Vagina (tissue), 2 donors: ENCODE measurements at places on chromosomes 6 and 20. TPM values are rescaled to one million over a fixed set of nuclear protein-coding genes. Genes with fewer than 3 reads are reported as not detected.
A peak's percentile ranks its signal among the peaks of the same experiment; 100 is the strongest.

- no peak overlapping the region for H3K4me3 ChIP-seq
- no peaks in the 10 kb centered on the region for H3K36me3 ChIP-seq
- DNase-seq, result no peak
- H3K4me1 ChIP-seq, result no peaks in the 10 kb centered on the region
- no peak overlapping the region for H3K27ac ChIP-seq
Measured at GRCh38 chr6:113221850-113222249, 635.3 kb upstream of the MARCKS start.

DNA sequence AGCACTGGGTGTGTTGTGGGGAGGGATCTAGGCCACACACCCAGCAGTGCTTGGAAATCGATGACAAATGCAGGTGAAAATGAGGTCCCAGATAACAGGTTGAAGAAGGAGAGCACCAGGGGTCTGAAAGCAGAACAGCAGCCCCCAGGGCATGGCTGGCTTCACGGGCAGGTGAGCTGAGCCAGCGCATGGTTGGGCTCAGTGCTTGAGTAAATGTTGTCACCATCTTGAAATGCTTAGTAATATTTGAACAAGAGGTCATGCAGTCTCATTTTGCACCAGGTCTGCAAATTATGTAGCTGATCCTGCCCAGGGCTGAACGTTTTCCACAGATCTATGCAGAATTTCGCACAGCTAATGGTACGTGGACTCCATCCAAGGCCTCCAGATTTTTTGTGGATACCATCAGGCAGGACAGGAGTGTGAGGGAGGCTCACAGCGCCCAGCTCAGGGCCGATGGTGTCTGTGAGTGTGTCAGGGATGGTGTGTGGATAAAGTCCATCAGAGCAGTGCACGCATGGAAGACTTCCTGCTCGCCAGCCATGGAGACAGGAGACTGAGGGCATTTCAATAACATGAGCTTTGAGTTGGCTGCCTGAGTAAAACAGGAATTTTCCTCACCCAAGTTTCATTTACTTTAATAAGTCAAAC lies 53.1 kb upstream of the SNX9 start:
- DNase-seq, result no peak
- peaks cover 27% of the 10 kb centered on the region for H3K4me1 ChIP-seq
- no peaks in the 10 kb centered on the region for H3K36me3 ChIP-seq
- no peak overlapping the region for H3K27ac ChIP-seq
- H3K4me3 ChIP-seq, result no peak overlapping the region
- no peaks in the 10 kb centered on the region for H3K27me3 ChIP-seq

DNA sequence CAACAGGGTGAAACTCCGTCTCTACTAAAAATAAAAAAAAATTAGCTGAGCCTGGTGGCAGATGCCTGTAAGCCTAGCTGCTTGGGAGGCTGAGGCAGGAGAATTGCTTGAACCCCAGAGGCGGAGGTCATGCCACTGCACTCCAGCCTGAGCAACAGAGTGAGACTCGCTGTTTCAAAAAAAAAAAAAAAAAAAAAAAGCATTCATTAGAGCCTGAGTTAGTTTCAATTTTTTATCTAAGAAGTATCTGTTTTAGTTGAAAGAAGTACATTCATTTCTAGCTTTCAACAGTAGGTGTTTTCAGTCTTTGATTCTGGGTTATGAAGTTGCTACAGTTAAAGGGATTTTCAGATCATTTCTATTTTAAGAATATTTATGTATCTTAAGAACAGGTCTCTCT lies 42.2 kb downstream of the ZNF292 start:
- peaks cover 12% of the 10 kb centered on the region for H3K4me1 ChIP-seq
- H3K4me3 ChIP-seq, result no peak overlapping the region
- H3K36me3 ChIP-seq, result no peaks in the 10 kb centered on the region
- no peaks in the 10 kb centered on the region for H3K27me3 ChIP-seq
- DNase-seq, result no peak

DNA sequence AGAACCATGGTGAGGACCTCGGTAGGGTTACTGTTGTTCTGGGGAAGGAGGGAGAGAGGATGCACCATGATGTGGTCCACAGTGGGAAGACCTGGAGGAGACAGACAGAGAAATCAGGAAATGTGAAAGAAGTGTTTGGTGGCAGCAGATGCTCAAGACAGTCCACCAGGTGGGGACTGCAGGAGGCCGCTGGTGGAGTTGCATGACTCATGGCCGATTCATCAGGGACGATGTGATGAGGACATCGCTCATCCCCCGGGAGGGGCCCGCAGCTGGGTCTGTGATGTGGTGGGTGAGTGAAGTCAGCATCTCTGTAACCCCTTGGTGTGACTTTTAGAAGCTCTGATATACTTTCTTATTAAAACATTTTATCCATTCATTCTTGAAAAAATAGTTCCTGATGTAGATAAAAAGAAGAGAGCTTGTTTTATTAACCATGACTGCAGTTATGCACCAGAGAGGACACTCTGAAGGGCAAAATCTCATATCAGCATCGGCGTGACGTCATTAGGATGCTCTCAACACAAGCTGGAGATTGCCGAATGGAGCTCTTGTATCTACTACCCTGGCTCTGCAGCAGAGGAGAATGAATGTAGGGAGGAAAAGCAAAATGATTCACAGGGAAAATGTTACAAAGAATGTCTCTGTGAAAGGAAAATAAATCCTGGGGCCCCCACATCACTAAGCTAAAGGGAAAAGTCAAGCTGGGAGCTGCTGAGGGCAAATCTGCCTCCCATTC lies 71.2 kb downstream of the RAMACL start:
- no peaks in the 10 kb centered on the region for H3K27me3 ChIP-seq
- DNase-seq, result no peak
- H3K36me3 ChIP-seq, result no peaks in the 10 kb centered on the region
- H3K4me1 ChIP-seq, result no peaks in the 10 kb centered on the region
- no peak overlapping the region for H3K4me3 ChIP-seq
- H3K27ac ChIP-seq, result no peak overlapping the region

GRCh38 chr6:14130435-14131075 lies 13.0 kb downstream of the CD83 start:
- no peak for DNase-seq
- no peak overlapping the region for H3K4me3 ChIP-seq
- H3K36me3 ChIP-seq, result peaks cover 14% of the 10 kb centered on the region

DNA sequence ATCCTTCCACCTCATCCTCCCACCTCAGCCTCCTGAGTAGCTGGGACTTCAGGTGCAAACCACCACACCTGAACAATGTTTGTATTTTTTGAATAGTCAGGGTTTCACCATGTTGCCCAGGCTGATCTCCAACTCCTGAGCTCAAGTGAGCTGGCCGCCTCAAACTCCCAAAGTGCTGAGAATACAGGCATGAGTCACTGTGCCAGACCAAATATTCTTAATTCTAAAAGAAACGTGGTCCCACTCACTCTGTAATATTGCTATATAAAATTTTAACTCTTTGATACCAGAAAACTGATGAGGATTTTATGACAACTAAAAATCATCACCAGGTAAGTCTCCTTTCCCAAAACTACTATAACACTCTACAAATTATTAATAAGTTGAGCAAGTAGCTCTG lies 716.8 kb upstream of the GJE1 start:
- no peaks in the 10 kb centered on the region for H3K27me3 ChIP-seq
- no peak overlapping the region for H3K27ac ChIP-seq
- no peak for DNase-seq
- H3K4me3 ChIP-seq, result no peak overlapping the region
- H3K4me1 ChIP-seq, result no peaks in the 10 kb centered on the region

- no peaks in the 10 kb centered on the region for H3K36me3 ChIP-seq
- peak overlapping the region; percentile 52 for H3K4me3 ChIP-seq
Measured at GRCh38 chr6:3228771-3229565, 1.5 kb upstream of the TUBB2B start.

- no peak overlapping the region for H3K4me3 ChIP-seq
- DNase-seq, result no peak
- no peaks in the 10 kb centered on the region for H3K4me1 ChIP-seq
- no peaks in the 10 kb centered on the region for H3K36me3 ChIP-seq
Measured at GRCh38 chr6:13026557-13026956, 301.8 kb downstream of the TBC1D7 start.

- DNase-seq, result no peak
- no peak overlapping the region for H3K27ac ChIP-seq
- no peaks in the 10 kb centered on the region for H3K36me3 ChIP-seq
- no peaks in the 10 kb centered on the region for H3K27me3 ChIP-seq
- no peak overlapping the region for H3K4me3 ChIP-seq
Measured at GRCh38 chr6:109059153-109059552, 35.5 kb downstream of the SESN1 start.

- peaks cover 11% of the 10 kb centered on the region for H3K4me1 ChIP-seq
- H3K4me3 ChIP-seq, result no peak overlapping the region
- DNase-seq, result no peak
- H3K27me3 ChIP-seq, result no peaks in the 10 kb centered on the region
- H3K36me3 ChIP-seq, result no peaks in the 10 kb centered on the region
Measured at GRCh38 chr20:48754292-48754691, 73.5 kb downstream of the PREX1 start.

DNA sequence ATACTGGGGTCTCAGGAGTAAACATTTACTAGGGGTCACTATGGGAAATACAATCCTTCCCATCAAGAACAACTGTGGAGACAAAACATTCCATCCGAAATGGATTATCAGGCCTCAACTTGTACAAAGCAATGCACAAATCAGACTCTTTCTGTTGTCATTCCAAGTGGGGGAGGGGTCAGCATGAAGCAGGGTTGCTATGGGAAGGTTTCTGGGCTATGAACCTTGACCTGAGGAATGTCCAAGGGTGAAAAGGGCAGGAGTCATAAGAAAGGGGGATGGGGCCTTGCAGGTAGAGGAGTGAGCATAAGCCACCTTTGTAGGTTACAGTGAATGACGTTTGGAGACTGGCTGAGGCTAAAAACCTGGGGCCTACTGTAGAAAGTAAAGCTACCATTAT lies 3.1 kb downstream of the METTL24 start:
- H3K36me3 ChIP-seq, result no peaks in the 10 kb centered on the region
- H3K27ac ChIP-seq, result peak overlapping the region; percentile 28

DNA sequence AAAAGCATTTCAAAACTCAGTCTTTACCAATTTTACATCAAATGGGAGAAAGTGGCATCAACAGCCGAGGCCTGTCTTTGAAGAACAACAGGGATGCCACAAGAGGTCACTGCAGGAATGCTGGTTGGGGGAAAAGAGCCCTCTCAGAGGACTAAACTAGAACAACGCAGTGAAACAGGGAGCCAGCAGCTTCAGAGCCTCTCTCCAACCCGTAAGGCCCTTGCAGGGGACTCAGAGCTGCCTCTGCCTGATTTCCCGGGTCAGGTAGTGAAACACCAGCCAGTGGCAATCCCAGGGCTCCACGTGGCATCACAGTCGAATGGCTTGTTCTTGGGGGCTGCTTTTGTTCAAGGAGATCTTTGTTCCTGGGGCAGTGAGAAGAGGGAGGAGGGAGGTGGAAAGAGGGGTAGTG lies 55.0 kb upstream of the KCNK16 start:
- H3K27me3 ChIP-seq, result no peaks in the 10 kb centered on the region
- no peak overlapping the region for H3K27ac ChIP-seq
- H3K36me3 ChIP-seq, result no peaks in the 10 kb centered on the region
- no peak overlapping the region for H3K4me3 ChIP-seq
- H3K4me1 ChIP-seq, result peaks cover 4% of the 10 kb centered on the region

DNA sequence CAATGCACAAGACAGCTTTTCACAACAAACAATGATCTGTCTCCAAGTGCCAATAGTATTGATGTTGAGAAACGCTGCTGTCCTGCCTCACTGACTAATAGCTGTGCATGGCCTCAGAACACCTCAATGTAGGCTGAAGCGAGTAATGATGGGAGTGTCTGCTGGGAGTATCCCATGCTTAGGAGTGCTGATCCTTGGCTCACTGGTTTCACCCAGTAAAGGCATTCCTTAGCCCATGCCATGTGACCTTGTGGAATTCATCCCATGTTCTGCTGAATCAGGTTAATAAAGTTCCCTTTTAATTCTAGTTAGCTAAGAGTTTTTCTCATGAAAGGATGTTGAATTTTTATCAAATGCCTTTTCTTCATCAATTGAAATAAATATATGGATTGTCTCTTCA lies 3.8 kb upstream of the WFDC12 start:
- no peaks in the 10 kb centered on the region for H3K36me3 ChIP-seq
- DNase-seq, result no peak
- no peak overlapping the region for H3K4me3 ChIP-seq
- no peaks in the 10 kb centered on the region for H3K4me1 ChIP-seq
- no peaks in the 10 kb centered on the region for H3K27me3 ChIP-seq

- DNase-seq, result peak; percentile 58
- no peak overlapping the region for H3K4me3 ChIP-seq
- no peaks in the 10 kb centered on the region for H3K4me1 ChIP-seq
- H3K27ac ChIP-seq, result no peak overlapping the region
- no peaks in the 10 kb centered on the region for H3K27me3 ChIP-seq
Measured at GRCh38 chr6:157550114-157550989, 169.4 kb downstream of the ZDHHC14 start.

- no peaks in the 10 kb centered on the region for H3K27me3 ChIP-seq
- H3K36me3 ChIP-seq, result no peaks in the 10 kb centered on the region
- no peak overlapping the region for H3K4me3 ChIP-seq
- no peaks in the 10 kb centered on the region for H3K4me1 ChIP-seq
Measured at GRCh38 chr6:117986396-117986795, 79.3 kb downstream of the SLC35F1 start.

GRCh38 chr6:14058735-14059134 lies 58.8 kb upstream of the CD83 start:
- H3K36me3 ChIP-seq, result no peaks in the 10 kb centered on the region
- H3K27ac ChIP-seq, result no peak overlapping the region
- H3K4me3 ChIP-seq, result no peak overlapping the region
- H3K27me3 ChIP-seq, result no peaks in the 10 kb centered on the region

GRCh38 chr6:80647156-80647555 lies 540.7 kb downstream of the BCKDHB start:
- H3K27me3 ChIP-seq, result no peaks in the 10 kb centered on the region
- H3K4me3 ChIP-seq, result no peak overlapping the region
- H3K36me3 ChIP-seq, result no peaks in the 10 kb centered on the region
- H3K27ac ChIP-seq, result no peak overlapping the region
- no peak for DNase-seq

DNA sequence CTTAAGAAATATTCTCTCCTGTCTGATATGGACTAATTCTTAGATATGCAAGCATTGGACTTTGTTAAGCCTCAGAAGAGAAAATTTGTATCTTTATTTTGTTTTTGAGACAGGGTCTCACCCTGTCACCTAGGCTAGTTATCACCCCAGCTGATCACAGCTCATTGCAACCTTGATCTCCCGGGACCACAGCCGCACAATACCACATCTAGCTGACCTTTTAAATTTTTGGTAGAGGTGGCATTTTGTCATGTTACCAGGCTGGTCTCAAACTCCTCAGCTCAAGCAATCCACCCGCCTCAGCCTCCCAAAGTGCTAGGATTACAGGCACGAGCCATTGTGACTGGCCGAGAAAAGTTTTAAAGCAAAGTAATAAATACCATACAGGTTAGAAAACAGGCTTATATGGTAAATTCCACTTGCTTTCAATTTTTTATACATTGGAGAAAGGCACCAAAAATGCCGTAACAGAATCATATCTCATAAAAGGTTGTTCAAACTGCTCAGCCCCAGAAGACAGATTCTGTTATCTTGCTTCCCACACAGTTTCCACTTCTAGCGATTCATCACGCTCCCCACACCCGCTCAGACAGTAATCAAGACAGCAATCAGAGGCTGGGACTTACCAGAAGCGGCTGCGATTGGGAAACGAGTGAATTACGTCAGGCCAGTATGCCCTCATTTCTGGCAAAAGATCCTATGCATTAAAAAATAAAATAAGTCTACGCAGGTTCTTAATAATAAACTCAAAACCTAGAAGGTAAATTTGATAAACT lies 13.8 kb downstream of the RNASET2 start:
- DNase-seq, result no peak
- no peak overlapping the region for H3K27ac ChIP-seq
- H3K36me3 ChIP-seq, result peaks cover 29% of the 10 kb centered on the region
- no peaks in the 10 kb centered on the region for H3K27me3 ChIP-seq

Gene KCNK17
- total RNA-seq, result not detected

Gene COL21A1
- 16.7 TPM for total RNA-seq

Gene ADGRG6
- 22.6 TPM for total RNA-seq

Gene PROKR2
- not detected for total RNA-seq

Gene SNAP91
- total RNA-seq, result 4.7 TPM

Gene MACROD2
- 12.5 TPM for total RNA-seq

Gene SCUBE3
- total RNA-seq, result 0.49 TPM

Gene NCOA6
- 19.2 TPM for total RNA-seq

Gene C6orf58
- total RNA-seq, result not detected

Gene TIAM2
- total RNA-seq, result 11.5 TPM
